IMR-90 (cell line): ENCODE measurements at places on chromosomes 3 and 15. TPM values are rescaled to one million over a fixed set of nuclear protein-coding genes. Genes with fewer than 3 reads are reported as not detected.

The MUC13 gene
- not detected in 2 replicates for total RNA-seq

The A4GNT gene
- total RNA-seq: not detected in 2 replicates

The HACD3 gene
- 131 and 169 TPM in 2 replicates for total RNA-seq

The SKOR1 gene
- not detected in 2 replicates for total RNA-seq

The RTP1 gene
- total RNA-seq: not detected in 2 replicates

The RHOV gene
- not detected in 2 replicates for total RNA-seq

The ZNF774 gene
- total RNA-seq: 1.1 TPM in 2 replicates

The REC114 gene
- not detected in 2 replicates for total RNA-seq

The CCDC66 gene
- total RNA-seq: 9.1 and 12.2 TPM in 2 replicates

The BFSP2 gene
- total RNA-seq: not detected in 2 replicates

The PRRT3 gene
- total RNA-seq: 0.72 and 1.4 TPM in 2 replicates

The IMPG2 gene
- total RNA-seq: 0.18 and 0.28 TPM in 2 replicates

The GPR27 gene
- not detected in 2 replicates for total RNA-seq

The ARGFX gene
- not detected in 2 replicates for total RNA-seq

The TM4SF1 gene
- 232 and 366 TPM in 2 replicates for total RNA-seq

The SUSD5 gene
- 2.9 and 3.9 TPM in 2 replicates for total RNA-seq

The KLHDC8B gene
- 16.1 and 16.5 TPM in 2 replicates for total RNA-seq
